ENCODE measurements at places on chromosomes 11 and 22. TPM values are rescaled to one million over a fixed set of nuclear protein-coding genes. Genes with fewer than 3 reads are reported as not detected.

The PGA5 gene
- not detected for total RNA-seq

The CASP4 gene
- 45.3 TPM for total RNA-seq

The TPBGL gene
- total RNA-seq, result 0.33 TPM

The SSTR3 gene
- total RNA-seq, result not detected

The PRAME gene
- 0.16 TPM for total RNA-seq

The SOX6 gene
- 5.0 TPM for total RNA-seq

The B4GALNT4 gene
- total RNA-seq, result 9.1 TPM

The TMEM86A gene
- total RNA-seq, result 4.6 TPM

The OR4A16 gene
- total RNA-seq, result not detected

The DNAJB13 gene
- 0.27 TPM for total RNA-seq

- no peaks in the 10 kb centered on the region for H3K4me1 ChIP-seq
- H3K36me3 ChIP-seq, result no peaks in the 10 kb centered on the region
- no peaks in the 10 kb centered on the region for H3K27me3 ChIP-seq
- no peak overlapping the region for H3K27ac ChIP-seq
- no peak overlapping the region for H3K4me3 ChIP-seq
- DNase-seq, result no peak
These were observed 5.9 kb downstream of the OOSP1 start for GRCh38 chr11:59943997-59944714.

DNA sequence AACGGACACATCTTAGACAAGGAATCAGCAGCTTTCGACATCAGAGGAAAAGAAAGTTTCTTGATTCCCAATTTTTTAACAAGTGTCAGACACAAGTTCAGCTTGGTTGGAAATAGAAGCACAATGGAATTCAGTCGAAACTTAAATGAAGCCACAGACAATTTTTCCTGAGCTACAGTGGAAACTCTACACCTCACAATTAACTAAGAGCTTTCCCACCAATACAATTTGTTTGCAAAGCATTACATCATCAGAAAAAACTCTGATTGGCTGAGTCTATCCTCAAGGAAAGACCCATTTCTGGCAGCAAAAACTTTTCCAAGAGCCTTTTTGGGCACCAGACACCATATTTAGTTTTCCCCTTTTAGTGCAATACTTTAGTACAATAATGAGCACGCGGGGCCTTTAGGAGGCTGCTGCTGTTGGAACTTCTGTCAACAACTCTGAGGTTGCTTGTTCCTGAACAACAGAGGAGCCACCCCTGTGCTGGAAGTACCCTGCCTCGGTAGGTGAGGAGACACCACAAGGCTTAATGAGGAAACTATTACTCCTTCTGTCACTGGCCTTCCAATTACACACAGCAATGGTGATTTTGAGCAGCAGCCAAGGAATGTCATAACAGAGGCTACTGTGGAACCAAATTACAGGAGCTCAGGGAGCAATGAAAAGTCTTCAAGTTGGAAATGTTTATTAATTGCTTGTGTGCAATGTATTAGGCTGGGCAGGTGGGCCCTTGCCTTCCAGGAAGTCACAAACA, 61.9 kb upstream of the BARX2 start:
- no peaks in the 10 kb centered on the region for H3K27me3 ChIP-seq
- no peaks in the 10 kb centered on the region for H3K36me3 ChIP-seq
- H3K4me1 ChIP-seq, result no peaks in the 10 kb centered on the region
- no peak overlapping the region for H3K4me3 ChIP-seq

DNA sequence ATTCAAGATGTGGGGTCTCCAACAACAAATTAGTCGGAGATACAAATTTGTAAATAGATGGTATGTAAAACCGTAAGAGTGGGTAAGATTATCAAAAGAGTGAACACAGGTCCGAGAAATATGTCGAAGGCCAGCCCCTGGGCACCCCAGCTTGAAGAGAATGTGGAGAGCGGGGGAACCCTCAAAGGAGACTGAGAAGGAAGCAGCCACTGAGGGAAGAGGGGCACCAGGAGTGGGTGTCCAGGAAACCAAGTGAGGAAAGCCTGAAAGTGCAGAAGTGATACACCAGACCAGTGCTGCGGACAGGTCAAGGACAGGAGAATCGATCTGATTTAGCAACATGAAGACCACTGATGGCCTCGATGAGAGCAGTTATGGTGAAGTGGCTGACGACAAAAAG, 14.4 kb downstream of the APOL5 start:
- no peaks in the 10 kb centered on the region for H3K27me3 ChIP-seq
- H3K36me3 ChIP-seq, result no peaks in the 10 kb centered on the region
- H3K4me1 ChIP-seq, result no peaks in the 10 kb centered on the region
- H3K27ac ChIP-seq, result no peak overlapping the region
- H3K4me3 ChIP-seq, result no peak overlapping the region

GRCh38 chr22:43891360-43892182, at the start of gene PNPLA5:
Gene PNPLA5, minus strand, starts transcription at chr22:43892013. Its CDS starts 133 bp downstream, at chr22:43891880.
- no peaks in the 10 kb centered on the region for H3K36me3 ChIP-seq
- H3K4me3 ChIP-seq, result no peak within 1 kb of the TSS
- no peak within 1 kb of the TSS for H3K27ac ChIP-seq
- H3K4me1 ChIP-seq, result peaks cover 7% of the 10 kb centered on the region
- H3K27me3 ChIP-seq, result peaks cover 53% of the 10 kb centered on the region

GRCh38 chr11:35750981-35751663, 88.5 kb downstream of the TRIM44 start:
- DNase-seq, result no peak
- H3K4me3 ChIP-seq, result no peak overlapping the region
- H3K27me3 ChIP-seq, result no peaks in the 10 kb centered on the region
- no peak overlapping the region for H3K27ac ChIP-seq
- H3K4me1 ChIP-seq, result no peaks in the 10 kb centered on the region

GRCh38 chr11:45655347-45655756, 10.1 kb downstream of the CHST1 start:
- peaks cover 16% of the 10 kb centered on the region for H3K27me3 ChIP-seq
- no peak overlapping the region for H3K4me3 ChIP-seq
- peak; percentile 84 for DNase-seq
- H3K36me3 ChIP-seq, result no peaks in the 10 kb centered on the region
- no peak overlapping the region for H3K27ac ChIP-seq
- H3K4me1 ChIP-seq, result peaks cover 36% of the 10 kb centered on the region

GRCh38 chr11:102762361-102762767, 18.1 kb downstream of the MMP10 start:
- H3K4me3 ChIP-seq, result no peak overlapping the region
- H3K27ac ChIP-seq, result no peak overlapping the region
- H3K36me3 ChIP-seq, result no peaks in the 10 kb centered on the region
- H3K4me1 ChIP-seq, result peaks cover 11% of the 10 kb centered on the region

DNA sequence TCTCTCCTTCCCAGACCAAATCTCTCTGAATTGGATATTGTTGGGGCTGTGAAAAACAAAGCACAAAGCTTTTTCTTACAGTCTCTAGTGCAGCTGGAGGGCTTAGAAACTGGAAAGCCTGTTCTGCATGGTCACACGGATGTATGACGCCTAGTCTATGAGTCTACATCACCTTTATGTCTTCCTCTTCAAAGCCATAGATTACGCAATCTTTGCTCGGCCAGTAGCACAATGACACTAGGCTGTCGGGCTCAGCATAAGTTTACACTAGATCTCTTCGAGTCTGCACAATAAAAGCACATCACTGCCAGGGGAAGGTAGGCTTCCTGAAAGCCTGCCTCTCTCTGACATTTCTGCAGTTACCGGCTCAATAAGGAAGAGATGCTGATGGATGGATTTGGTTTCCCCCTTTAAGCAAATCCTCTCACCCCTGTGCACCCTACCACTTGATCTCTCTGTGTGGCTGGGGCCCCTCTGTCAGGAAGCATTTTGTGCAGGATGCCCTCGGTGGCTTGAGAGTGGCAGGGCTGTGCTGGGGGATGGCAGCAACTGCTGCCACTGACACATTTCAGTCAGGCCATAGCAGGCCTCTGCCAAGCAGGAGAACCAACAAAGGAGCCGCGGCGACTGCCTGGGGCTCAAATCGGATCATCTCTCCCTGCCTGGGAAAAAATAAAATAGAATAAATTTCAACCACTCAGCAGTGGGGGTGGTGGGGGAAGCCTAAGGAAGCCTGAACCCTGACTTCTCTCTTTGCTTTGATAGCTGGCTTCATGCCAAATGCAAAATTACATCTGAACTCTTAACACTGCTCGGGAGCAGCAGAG, 1272.8 kb downstream of the LRRC4C start:
- H3K27me3 ChIP-seq, result no peaks in the 10 kb centered on the region
- no peak for DNase-seq
- H3K4me3 ChIP-seq, result no peak overlapping the region
- H3K36me3 ChIP-seq, result no peaks in the 10 kb centered on the region

DNA sequence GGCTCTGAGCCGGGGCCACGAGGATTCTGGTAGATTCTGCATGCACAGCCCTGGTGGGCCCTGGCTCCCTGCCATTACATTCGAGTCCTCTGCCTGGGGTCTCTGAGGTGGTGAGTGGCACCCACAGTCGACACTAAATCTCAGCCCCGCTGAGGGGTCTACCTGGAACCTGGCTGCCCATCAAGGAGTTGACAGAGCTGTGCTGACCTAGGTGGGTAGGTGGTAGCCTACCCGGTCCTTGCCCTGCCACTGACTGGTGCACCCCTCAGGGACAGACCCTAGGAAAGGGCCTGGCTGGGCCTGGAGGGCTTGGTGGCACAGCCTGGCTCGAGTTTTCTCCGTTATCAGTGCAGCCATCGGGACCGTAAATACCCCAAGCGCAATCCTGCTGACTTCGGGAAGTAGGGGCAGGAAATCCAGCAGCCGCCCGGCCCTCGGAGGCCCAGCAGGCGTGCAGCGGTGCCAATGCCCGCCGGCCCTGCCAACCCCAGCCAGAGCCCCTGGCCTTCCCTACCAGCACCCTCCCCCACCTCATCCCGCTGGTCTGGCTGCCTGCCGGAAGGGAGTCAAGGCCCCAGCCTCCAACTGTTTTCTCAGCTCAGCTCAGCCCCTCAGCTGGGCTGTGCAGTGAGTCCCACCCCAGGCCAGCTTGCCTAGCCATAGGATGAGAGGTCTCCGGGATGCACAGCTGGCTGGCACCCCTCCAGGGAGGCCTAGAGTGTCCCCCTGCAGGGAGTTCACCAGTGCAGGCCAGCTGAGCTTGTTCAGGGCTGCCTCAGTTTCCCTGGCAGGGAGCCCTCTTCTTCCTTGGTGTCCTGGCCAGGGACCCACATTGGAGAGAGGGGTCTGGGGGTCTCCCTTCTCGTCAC, 80.4 kb upstream of the KCNQ1OT1 start:
- H3K4me3 ChIP-seq, result no peak overlapping the region
- no peaks in the 10 kb centered on the region for H3K27me3 ChIP-seq
- no peaks in the 10 kb centered on the region for H3K36me3 ChIP-seq
- H3K27ac ChIP-seq, result peak overlapping the region; percentile 79

DNA sequence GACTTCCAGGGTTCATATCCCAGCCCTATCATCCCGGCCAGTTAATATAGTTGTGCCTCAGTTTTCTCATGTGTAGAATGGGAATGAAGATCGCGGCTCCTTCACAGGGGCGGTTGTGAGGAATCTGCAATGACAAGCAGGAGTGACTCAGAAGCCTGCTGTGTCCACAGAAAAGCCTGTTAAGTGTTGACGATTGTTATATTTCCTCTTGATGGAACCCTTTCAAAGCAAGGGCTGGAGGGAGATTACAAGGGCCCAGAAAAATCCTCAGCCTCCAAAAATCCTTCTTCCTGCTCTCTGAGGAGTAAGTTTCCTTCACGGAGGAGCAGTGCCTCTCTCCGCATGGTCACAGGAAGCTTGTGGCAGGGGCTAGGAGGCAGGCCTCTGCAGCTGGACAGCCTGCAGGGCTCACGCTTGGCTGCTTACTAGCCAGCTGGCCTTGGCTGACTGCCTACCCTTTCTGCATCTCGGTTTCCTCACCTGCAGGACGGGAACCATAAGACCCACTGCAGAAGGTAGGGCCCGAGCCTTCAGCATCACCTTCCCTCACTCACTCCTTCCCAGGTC, 63.4 kb downstream of the CACNG2 start:
- H3K36me3 ChIP-seq, result no peaks in the 10 kb centered on the region
- DNase-seq, result no peak
- no peaks in the 10 kb centered on the region for H3K4me1 ChIP-seq
- H3K4me3 ChIP-seq, result no peak overlapping the region
- no peaks in the 10 kb centered on the region for H3K27me3 ChIP-seq

- H3K27ac ChIP-seq, result no peak overlapping the region
- H3K36me3 ChIP-seq, result no peaks in the 10 kb centered on the region
- no peak overlapping the region for H3K4me3 ChIP-seq
- no peak for DNase-seq
- H3K4me1 ChIP-seq, result no peaks in the 10 kb centered on the region
These were observed 4.4 kb downstream of the CACNA1I start for GRCh38 chr22:39574779-39575551.

DNA sequence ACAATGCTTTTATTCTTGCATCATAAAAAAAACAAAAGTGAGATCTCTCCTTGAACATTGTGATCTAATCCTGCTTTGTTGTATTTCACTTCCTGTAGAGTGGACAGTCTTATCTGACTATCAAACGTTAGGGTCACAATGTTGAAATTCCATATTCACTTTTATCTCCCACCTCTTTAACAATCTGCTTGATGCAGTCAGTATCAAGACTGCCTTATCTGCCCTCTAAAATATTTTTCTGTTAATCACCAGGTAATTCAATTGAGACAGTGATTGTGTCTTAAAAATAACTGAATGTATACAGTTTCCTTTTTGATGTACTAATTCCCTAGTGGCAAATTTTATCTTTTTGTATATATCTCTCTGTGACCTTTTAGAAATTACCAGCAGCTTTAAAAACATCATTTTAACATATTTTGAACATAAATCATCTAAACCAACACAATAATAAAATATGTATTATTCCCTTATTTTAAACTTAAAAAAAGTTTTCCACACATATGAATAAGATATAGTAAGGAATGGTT, 143.1 kb upstream of the MPPED2 start:
- no peaks in the 10 kb centered on the region for H3K36me3 ChIP-seq
- H3K27me3 ChIP-seq, result no peaks in the 10 kb centered on the region
- H3K4me3 ChIP-seq, result no peak overlapping the region
- no peaks in the 10 kb centered on the region for H3K4me1 ChIP-seq
- DNase-seq, result no peak
- H3K27ac ChIP-seq, result no peak overlapping the region

DNA sequence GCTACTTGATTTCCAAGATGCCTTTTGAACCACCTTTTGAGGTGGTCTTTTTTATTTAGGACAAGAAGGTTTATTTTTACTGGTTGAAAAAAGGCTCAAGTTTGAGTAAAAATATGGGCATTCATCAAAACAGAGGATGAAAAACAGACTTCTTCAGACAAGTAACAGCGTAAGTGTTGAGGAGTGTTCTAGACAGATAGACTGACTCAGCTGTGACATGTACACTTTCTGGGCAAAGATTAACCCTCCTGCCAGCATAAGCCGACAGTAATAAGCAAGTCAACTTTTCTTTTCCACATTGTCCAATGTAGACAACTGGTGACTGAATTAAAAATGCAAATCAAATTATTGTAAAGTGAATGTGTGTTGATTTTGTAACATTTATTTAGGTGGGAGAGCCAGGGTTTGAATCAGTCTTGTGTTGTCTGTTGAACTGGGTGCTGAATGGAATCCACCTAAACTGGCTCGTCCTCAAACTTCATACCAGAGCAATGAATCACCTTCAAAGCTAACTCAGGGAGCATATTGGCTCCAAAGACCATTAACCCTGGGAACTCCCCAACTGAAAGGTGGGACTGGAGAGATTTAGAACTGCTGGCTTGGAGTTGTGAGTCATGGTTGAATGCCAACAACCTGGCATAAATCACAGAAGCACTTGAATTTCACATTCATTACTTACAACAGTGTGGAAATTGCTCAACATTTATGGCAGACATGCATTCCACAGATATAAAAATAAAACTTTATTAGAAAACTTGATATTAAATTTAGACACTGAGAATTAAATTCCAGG, 377.0 kb downstream of the ETS1 start:
- DNase-seq, result no peak
- H3K36me3 ChIP-seq, result no peaks in the 10 kb centered on the region
- H3K27me3 ChIP-seq, result no peaks in the 10 kb centered on the region
- H3K4me3 ChIP-seq, result no peak overlapping the region
- H3K4me1 ChIP-seq, result peaks cover 31% of the 10 kb centered on the region
- H3K27ac ChIP-seq, result peak overlapping the region; percentile 27

All from sigmoid colon (tissue), 7 donors.